Kidney (tissue), 22 donors: ENCODE measurements at places on chromosomes 4 and X. TPM values are rescaled to one million over a fixed set of nuclear protein-coding genes. Genes with fewer than 3 reads are reported as not detected.

DCAF8L1 gene
- total RNA-seq = not detected

INPP4B gene
- 18.9 TPM for total RNA-seq

DRD5 gene
- total RNA-seq = not detected

HSPA4L gene
- 13.5 TPM for total RNA-seq

RIBC1 gene
- 2.5 TPM for total RNA-seq

TCEAL4 gene
- total RNA-seq = 96.8 TPM

GPR143 gene
- 8.2 TPM for total RNA-seq

CFAP47 gene
- 1.4 TPM for total RNA-seq

C1QTNF7 gene
- total RNA-seq = 2.2 TPM

GLA gene
- 23.9 TPM for total RNA-seq

EDNRA gene
- total RNA-seq = 8.1 TPM

SPATA4 gene
- 1.2 TPM for total RNA-seq

SOD3 gene
- 193 TPM for total RNA-seq

NKX6-1 gene
- total RNA-seq = 0.35 TPM

LEF1 gene
- 14.5 TPM for total RNA-seq

DCHS2 gene
- total RNA-seq = 0.47 TPM

CFI gene
- total RNA-seq = 248 TPM

AKAP14 gene
- not detected for total RNA-seq

FDCSP gene
- total RNA-seq = 0.50 TPM

MID2 gene
- 16.5 TPM for total RNA-seq

FAM9B gene
- total RNA-seq = not detected

CASP3 gene
- total RNA-seq = 22.4 TPM

RAB9B gene
- 1.1 TPM for total RNA-seq

NLGN3 gene
- total RNA-seq = 0.82 TPM

CXCL1 gene
- total RNA-seq = 29.7 TPM

USP46 gene
- total RNA-seq = 16.9 TPM

PPP1R3F gene
- 4.5 TPM for total RNA-seq

PABPC1L2A gene
- not detected for total RNA-seq

KLHL4 gene
- total RNA-seq = 2.1 TPM

PCGF3 gene
- total RNA-seq = 59.6 TPM

TRPC3 gene
- 0.44 TPM for total RNA-seq

UTP3 gene
- 28.6 TPM for total RNA-seq

MAPK10 gene
- 54.5 TPM for total RNA-seq

PNMA5 gene
- not detected for total RNA-seq

ZCCHC18 gene
- total RNA-seq = 0.79 TPM

NDST3 gene
- 0.09 TPM for total RNA-seq

DMRTC1 gene
- total RNA-seq = 0.41 TPM

UGDH gene
- 79.4 TPM for total RNA-seq

TBC1D14 gene
- total RNA-seq = 77.7 TPM

ASB9 gene
- total RNA-seq = 2.6 TPM

PDGFRA gene
- 71.0 TPM for total RNA-seq

PIN4 gene
- 11.0 TPM for total RNA-seq

GABRG1 gene
- not detected for total RNA-seq

CD38 gene
- 8.9 TPM for total RNA-seq

ACTRT1 gene
- not detected for total RNA-seq
